ENCODE measurements at places on chromosomes 6 and 20.
A peak's percentile ranks its signal among the peaks of the same experiment; 100 is the strongest.

GRCh38 chr20:17421493-17421892 is 109.7 kb downstream of the BFSP1 start:
- no peak for DNase-seq

- no peak for DNase-seq
Observed at GRCh38 chr6:160960839-160961238, 30.7 kb upstream of the MAP3K4 start.

GRCh38 chr20:19834287-19834686 is 76.2 kb downstream of the RIN2 start:
- no peak for DNase-seq

DNA sequence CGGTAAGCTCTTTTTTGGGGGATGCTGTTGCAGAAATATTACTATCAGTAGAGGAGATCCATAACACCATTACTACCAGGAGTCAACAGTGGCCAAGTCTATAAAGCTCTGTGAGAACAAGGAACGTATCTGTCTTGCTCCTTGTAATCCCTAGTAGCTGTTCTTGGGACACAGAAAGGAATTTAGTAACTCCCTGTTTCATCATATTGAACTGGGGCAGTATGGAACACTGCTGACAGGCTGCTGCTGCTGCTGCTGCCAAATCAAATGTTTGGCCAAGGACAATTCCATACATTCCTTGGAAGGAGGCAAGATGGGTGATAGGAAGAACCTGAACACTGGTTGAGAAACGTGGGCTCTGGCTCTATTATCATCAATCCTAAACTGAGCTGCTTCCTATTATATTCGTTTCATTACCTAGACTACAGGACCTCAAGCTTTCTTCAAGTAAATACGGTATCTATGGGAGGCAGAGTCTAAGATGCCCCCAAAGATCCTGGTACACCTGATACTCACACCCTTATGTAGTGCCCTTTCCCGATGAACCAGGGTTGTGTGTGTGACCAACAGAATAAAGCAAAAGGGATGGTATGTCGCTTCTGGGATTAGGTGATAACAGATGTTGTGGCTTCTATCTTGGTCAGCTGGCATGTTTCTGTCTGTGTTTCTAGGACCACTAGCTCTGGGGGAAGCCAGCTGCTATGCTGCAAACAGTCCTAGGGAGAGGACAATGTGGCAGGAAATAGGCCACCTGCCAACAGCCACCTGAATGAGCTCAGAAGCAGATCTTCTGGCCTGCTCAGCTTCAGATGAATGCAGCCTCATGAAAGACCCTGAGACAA is 39.5 kb downstream of the ELOVL5 start:
- DNase-seq: peak; percentile 55

DNA sequence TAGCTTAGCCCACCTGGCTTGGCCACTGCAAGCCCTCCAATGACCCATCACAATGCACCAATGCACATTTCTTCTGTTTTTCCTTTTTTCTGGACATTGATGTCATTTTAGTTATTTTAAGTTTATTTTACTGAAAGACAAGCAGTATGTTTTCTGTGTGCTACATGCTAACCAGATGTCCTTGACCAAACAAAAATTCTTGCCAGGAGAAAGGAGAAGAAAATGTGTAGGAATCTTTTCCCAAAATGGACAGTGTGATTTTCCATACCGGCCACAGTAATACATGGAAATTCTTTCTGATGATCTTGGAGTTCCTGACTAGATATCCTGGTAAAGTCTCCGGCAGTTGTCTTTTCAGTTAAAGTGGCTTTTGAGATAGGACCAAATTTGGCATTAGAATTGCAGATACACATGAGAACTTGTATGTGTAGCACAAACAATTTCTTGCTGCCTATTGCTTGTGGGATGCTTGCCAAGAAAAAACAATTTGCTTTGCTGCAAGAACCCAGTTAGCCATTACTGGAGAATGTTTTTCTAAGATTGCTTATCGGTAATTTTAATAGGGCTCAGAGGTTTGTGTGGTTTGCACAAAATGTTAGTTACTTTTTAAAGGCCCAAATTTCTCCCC is 696.5 kb upstream of the CITED2 start:
- peak; percentile 41 for DNase-seq

DNA sequence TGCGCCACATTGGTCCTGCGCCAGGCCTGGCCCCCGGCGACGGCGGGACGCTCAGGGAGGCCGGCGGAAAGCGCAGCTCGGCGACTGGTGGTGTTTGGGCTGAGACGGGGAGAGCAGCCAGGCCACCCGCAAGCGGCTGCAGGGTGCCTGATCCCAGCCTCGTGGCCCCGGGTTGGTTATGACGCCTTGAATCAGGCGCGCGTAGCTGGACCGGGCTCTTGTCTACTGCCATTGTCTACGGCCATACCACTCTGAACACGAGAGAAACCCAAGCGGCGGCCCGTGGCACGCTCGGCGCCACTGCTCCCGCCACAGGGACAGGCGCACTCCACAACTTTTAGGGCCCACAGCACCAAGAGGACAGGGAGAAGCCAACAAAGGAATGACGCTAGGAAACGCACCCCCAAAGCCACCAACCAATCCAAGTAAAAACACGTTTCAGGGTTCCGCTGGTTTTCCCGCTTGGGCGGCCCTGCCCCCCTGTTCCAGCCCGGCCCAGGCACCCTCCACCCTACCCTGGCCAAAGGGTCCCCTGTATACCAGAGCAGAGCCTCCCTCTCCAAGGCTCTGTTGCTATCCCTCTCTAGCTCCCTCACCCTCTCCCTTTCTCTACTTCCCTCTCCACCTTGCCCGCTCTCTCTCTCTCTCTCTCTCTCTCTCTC is 1849.3 kb upstream of the DEFB115 start:
- DNase-seq: no peak

DNA sequence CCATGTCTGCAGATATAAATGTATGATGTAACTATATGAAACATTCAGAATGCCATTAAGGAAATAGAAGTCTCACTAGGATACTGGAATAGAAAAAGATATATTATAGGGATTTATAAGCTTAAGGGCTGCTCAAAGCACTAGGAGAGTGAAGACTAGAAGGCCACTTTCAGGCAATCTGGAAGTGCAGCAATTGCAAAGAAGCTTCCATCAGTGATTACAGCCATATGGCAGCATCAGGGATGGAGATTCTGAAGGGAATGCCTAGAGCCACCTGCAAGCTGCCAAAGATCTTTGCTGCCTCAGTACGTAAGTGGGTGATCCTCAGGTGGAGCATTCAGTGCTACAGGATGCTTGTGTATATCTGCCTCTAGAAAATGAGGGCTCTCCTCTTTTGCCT is 796.2 kb upstream of the EPHA7 start:
- no peak for DNase-seq

- DNase-seq: peak; percentile 69
Observed at GRCh38 chr6:29763491-29764289, 40.5 kb downstream of the HLA-F start.

- DNase-seq: no peak
Observed at GRCh38 chr6:43910638-43911353, 140.8 kb downstream of the VEGFA start.

GRCh38 chr6:134637282-134637681 is 312.6 kb downstream of the ALDH8A1 start:
- DNase-seq: no peak

DNA sequence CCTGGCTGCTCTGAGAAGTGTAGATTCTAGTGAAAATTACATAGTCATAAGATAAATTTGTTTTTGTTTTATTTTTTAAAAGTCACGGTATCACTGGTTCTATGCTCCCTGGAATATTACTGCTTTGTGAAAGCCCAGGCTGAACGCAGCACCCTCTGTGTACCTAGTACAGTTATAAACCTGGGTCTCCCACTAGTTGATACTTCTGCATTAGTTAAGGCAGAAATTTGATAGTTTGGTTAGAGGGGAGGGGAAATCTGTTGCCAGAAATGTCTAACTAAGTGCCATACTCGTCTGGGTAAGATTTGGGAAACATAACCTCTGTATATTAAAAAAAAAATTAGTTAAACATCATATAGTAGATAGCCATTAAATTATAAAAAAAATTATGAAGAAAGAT is 110.6 kb upstream of the TRAF3IP2 start:
- DNase-seq: no peak

DNA sequence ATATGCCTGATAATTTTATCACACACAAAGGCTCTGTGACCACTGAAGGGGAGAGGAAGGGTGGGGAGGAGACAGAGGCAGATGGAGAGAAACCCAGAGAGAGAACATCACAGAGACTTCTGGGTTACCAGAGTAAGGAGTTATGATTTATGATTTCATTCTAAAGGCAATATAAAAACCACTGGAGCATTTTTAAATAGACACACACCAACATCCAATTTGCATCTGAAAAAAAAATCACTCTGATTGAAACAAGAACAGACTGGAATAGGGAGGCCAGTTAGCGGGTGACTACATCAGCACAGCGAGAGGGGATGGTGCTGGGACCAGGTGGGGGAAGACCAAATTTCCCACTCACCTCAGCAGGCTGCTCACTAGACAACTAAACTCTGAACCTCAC is 104.8 kb downstream of the AGPAT4 start:
- DNase-seq: no peak

- no peak for DNase-seq
Observed at GRCh38 chr20:51265361-51265760, 242.5 kb upstream of the KCNG1 start.

GRCh38 chr6:110558575-110558974 is 82.2 kb upstream of the SLC22A16 start:
- DNase-seq: no peak

DNA sequence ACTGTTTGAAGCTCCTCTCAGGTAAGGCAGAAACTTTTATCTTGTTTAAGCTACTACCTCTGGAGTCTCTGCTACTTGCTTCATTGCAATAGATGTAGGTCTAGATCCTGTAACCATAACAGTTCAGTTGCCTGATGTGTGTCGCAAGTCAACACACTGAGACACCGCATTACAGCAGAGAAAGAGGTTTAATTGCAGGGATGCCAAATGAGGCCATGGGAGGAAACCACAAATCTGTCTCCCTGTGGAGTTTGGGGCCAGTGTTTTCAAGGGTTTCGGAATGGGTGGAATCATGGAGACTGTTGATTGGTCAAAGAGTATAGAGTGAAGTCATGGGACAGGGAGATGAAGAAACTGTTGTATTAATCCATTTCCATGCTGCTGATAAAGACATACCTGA is 57.1 kb upstream of the RBM24 start:
- DNase-seq: no peak

GRCh38 chr6:111625099-111625416 is 19.4 kb upstream of the TRAF3IP2 start:
- no peak for DNase-seq

DNA sequence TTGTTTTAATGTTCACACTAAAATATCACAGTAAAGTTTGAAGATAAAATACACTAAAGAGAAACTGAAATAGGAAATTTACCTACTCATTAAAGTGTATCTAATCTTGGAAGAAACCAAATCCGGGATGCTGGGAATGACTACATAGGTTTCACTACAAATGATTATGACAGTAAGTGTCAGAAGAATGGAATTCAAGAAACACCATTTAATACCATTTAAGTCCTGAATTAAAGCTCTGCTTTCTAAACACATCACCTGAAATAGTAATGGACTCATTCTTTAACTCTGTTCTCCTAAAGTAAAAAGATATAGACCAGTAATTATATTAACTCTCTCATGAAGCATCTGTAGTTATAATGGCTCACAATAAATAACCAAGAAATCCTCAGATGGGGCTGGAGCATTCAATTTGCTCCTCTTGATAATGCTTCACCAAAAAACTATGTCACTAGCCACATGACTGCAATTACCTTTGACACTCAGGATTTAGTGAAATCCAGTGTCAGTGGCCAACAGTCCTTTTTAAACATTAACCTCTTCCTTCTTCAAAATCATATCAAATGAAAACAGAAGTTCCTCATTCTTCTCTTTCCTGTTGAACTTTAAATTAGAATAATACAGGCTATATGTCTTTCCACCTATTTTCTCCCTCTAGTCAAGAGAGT is 41.4 kb downstream of the MAP7 start:
- no peak for DNase-seq

- DNase-seq: peak; percentile 82
Observed at GRCh38 chr20:59583428-59584277, 20.7 kb upstream of the PHACTR3 start.
